NCI-H524 treated with DMSO at 0.1 percent for 48 hours (cell line): ENCODE measurements at places on chromosomes 2 and 18.
A peak's percentile ranks its signal among the peaks of the same experiment; 100 is the strongest.

DNA sequence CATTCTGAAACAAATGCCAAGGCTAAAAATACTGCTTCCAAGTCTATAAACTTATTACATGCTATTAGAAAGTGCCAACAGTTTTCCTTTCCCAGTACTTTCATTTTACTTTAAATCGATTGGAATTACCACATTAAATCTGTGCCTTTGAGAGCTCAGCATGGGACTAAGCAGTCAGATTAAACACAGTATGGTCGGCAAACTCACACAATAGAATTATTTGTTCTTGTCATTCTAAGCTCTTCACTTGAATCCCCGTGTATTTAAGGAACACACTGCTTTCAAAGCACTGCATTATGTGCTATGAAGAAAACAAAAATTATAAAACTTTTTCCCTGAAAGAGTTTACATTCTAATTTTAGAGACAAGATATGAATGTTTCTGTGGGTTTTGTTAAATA, 444.4 kb upstream of the SLC39A10 start:
- DNase-seq: no peak

DNA sequence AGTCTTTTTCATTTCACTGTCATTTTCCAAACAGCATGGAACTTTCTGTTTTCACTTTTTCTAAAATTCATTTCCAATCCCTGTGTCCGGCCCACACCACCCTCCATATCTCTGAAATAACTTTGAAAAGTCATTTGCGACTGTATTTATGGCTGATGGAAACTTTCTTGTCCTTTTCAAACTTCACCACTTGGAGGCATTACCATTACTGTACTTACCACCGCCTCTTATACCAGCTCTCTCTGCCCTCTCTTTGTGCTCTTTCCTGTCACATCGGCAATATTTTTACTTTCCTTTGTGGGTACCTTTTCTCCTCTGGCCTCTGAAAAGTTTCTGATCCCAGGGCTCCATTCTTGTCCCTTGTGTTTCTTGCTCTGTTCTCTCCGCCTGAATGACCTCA, 39.5 kb upstream of the IL1RL1 start:
- DNase-seq: no peak

GRCh38 chr2:156322051-156322685, 10.4 kb downstream of the NR4A2 start:
- DNase-seq: no peak

DNA sequence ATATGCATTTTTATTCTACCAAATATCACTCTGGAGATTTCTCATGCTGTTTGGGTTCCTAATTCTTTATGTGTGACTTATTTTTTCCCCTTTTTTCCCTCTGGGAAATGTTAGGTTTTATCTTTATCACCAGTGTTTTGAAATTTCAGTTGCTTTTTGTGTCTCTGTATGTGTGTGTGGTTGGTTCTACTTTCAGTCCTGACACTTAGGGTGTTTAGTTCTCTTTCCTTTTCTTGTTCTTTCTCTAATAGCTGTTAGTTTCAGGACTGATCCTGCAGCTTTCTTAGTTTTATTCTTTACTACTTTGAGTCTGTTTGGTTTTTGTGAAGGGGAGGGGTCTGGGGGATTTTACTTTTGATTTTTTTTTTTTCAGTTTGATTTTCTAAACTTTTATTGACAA, 23.1 kb downstream of the PPM1B start:
- no peak for DNase-seq

DNA sequence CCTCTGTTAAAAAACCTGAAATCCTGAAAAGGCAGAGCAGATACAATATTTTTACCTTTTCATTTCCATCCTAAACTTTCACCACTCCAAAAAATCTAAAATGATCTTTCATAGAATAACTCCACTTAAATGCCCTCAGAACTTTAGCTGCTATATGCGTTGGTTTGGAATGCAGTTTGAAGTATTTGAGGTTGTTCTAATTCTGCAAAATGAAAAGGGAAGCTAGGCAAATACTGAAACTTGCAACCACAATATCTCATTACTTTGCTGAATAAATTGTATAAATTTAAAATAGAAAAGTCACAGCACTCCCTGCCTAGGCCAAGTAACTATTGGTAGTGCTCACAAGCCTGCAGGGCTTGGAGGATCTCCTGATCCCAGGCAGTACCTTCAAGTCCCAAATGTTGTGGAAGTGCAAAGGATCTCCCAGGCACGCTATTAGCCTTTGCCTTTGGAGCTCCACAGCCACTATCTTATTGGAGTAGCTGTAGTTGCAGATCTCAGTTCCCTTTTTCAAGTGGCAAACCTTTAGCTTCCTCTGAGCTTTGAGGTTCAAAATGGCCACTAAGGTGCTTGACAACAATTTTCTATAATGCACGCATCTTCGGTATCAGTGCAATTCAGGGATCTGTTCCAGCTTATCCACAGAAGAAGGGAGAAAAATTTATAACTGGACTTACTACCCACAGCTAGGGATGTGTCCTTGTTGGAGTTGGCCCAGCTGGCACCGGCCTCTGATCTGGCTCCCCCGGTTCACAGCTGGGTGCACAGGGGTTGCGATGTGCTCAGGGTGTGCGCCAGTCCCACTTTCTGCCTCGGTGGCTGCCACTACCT, 43.4 kb upstream of the ANKRD62 start:
- no peak for DNase-seq

- no peak for DNase-seq
These were observed 65.1 kb downstream of the CUL3 start for GRCh38 chr2:224520064-224520463.

GRCh38 chr18:2881088-2881839, 34.5 kb downstream of the EMILIN2 start:
- DNase-seq: no peak

- peak; percentile 82 for DNase-seq
These were observed 596.4 kb downstream of the FBXO15 start for GRCh38 chr18:73551211-73551610.

DNA sequence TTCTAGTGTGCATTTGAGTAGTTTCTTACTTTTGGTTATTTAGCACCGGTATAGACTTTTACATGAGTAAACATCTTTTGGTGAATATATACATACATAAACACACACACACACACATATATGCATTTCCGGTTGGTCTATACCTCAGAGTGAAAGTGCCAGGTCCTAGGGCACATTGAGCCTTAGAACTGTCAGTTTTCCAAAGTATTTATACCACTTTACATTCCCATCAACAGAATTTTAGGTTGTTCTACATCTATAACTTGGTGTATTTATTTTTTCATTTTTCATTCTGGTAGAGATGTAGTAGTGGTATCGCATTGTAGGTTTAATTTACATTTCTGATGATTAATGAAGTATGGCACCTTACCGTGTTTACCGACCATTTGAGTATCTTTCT, 22.6 kb downstream of the MMADHC start:
- no peak for DNase-seq

DNA sequence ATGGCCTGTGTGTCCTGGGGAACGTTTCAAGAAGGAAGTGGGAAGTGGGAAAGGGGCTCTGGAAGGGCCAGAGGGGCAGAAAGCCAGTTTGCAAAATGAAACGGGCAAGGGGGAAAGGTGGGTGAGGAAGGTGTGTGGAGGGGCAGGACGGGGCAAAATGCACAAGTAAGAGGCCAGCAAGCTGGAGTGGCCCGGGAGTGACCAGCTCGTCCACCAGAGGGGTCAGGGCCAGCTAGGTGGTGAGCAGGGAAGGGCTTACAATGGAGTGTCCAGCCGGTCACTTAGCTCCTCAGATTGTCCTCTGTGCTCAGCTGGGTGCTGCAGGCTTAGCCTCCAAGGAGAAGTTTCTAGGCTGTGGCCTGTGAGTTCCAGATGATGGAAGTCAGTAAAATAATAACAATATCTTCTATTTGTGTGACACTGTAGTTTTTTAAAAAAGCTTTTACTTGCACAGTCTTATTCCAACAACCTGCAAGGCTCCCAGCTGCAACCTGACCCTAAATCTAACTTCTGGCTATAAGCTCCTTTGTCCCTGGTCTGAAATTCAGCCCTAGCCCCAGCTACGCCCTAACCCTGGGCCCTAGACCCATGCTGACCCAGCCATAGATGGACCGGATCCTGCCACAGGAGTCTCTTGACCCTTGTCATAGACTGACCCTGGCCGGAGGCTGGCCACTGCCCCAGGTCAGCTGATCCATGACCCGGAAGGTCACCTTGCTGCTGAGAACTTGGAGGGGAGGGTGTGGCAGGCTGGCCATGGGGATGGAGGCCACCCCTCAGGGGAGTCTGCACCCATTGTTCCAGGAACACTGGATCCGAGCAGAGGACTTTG, 29.2 kb downstream of the MYO7B start:
- DNase-seq: no peak

DNA sequence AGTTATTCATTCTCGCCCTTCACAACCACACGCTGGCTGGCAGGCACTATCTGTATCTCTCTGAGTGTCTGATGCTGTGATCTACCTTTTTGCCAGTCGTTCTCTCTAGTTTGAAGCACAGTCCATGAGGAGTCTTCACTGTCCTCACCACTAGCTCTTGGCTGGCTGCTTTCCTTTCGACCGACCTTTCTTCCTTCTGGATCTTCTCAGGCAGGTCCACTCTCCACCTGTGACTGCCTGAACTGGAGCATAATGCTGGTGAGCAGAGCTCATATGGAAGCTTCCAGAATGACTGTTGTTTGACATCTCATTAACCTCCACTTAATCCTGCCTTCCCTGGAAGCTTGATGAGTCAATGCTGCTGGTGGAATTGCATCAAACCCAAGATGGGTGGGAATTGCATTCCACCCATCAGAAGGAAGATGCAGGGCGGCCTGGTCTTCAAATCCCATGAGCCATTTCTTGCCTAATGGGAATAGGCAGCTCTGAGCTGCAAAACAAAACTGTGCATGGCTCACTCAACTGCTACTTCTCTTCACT, 283.5 kb upstream of the HDAC4 start:
- DNase-seq: no peak

- no peak for DNase-seq
These were observed 10.8 kb downstream of the SPR start for GRCh38 chr2:72897785-72898584.

DNA sequence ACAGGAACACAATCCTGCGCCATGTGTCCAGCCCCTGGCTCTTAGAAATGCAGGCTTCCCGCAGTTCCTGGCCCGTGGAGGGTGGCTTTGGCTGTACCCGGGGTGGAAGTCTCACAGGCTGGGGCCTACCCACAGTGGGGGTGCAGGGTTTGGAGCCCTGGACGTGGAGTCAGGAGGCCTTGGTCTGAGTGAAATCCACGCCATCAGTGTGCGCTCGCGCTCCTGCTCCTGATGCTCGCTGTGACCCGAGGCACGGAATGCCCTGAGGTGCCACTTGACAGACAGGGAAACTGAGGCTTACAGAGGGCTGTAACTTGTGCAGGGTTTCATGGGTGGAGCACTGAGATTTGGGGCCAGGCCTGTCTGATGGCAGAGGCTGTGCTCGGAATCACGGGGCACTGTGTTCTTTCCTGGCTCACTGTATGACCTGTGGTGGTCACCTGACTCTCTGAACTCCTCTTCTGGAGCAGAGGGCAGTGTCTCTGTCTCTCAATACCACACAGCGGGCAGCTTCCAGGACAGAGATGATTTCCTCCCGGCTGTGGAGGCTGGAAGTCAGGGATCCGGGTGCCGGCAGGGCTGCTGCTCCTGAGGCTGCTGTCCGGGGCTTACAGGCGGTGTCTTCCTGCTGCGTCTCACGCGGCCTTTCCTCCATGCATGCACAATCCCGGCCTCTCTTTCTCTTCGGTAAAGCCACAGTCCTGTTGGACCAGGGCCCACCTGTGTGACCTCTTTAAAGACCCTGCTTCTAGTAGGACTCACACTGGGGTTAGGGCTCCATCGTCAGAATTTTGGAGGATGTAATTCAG, 25.9 kb upstream of the ALLC start:
- DNase-seq: no peak

GRCh38 chr18:384897-385296, 115.6 kb downstream of the COLEC12 start:
- no peak for DNase-seq

DNA sequence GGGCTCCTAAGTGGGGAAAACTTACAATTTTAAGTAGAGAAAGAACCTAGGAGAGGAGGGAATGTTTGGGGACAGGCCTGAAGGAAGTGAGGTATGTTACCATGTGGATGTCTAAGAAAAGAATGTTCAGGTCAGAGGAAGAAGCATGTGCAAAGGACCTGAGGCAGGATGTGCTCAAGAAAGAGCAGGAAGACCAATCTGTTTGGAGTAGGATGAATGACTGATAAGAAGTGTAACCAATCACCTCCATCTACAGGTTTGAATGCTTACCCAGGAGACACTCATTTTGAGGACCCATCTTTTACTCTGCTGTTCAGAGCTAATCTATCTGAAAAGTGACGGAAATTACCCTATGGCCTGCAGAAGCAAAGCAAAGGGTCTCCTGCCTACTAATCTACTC, 342.3 kb downstream of the ARHGAP15 start:
- no peak for DNase-seq

GRCh38 chr18:6281874-6282273, 132.8 kb downstream of the L3MBTL4 start:
- DNase-seq: no peak

- DNase-seq: no peak
These were observed 61.3 kb downstream of the ZBTB7C start for GRCh38 chr18:48347756-48348326.

DNA sequence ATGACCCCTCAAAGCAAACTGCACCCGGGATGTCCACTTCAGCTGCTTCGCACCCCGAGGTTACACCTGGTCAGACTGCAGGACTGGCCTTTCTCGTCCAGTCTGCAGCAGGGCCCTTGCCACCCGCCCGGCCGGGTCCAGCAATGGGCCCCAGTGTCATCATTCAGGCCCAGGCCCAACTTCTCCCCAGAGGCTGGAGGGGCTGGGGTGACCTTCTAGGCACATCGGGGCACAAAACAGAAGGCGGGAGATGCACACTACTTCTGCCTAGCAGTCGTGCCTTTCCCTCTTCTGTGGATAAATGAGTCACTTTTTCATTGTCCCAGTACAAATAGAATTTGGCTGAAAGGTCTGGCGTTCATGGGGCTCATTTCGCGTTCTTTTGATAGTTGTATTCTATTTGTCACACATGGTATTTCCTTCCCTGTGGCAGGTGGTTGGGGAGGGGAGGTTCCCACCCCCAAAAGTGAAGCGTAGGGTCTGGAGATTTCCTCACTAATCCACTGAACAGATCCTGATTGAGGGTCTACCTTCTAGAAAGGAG, 56.9 kb upstream of the ID2 start:
- no peak for DNase-seq

DNA sequence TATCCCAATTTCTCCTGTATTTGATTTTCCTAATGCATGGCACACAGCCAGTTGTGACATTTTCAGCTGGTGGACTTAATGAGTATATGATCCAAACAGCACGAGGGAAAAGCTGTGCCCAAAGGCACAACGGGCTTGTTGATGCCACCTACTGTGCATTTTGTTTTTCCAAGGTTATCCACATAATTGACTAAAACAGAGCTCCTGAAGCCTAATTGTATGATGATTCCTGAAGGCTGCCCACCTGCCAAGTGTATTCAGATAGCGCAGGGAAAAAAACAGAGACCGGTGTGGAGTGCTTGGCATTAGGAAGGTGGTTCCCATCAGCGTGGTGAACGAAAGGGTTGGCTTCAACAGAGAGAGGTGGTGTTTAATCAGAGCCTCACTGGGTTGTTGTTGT, 14.9 kb downstream of the RBMS1 start:
- no peak for DNase-seq
